ENCODE measurements at places on chromosomes 13 and 19.

DNA sequence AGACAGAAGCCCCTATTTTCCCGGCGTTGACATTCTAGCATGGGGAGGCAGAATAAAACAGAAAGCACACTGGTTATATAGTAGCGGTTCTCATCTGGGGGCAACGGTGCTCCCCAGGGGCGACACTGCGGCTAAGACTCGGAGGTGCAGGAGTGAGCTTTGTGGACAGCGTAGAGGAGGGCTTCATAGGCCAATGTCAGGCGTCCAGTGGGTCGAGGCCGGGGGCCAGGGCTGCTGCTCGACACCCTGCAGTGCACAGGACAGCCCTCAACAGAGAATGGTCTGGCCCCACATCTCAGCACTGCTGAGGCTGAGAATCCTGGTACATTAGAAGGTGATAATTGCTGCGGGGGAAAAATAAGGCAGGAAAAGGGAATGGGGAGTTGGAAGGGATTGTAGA lies 1.5 kb downstream of the ZNF628 start:
- no peak for DNase-seq

GRCh38 chr13:29917650-29918049 lies 67.2 kb upstream of the UBL3 start:
- peak; percentile 13 for DNase-seq

- DNase-seq: no peak
These were observed 9.3 kb downstream of the POU2F2 start for GRCh38 chr19:42122691-42123607.

GRCh38 chr19:8167985-8168384 lies 18.6 kb upstream of the FBN3 start:
- DNase-seq: no peak
